Hematopoietic multipotent progenitor cell (in vitro differentiated cells): ENCODE measurements at places on chromosomes 12 and 14. TPM values are rescaled to one million over a fixed set of nuclear protein-coding genes. Genes with fewer than 3 reads are reported as not detected.

The ACSM4 gene
- not detected for total RNA-seq

The SLC17A8 gene
- total RNA-seq = not detected

The OTOGL gene
- total RNA-seq = under 0.01 TPM

The EXOC3L4 gene
- total RNA-seq = 0.27 TPM

The SIX4 gene
- under 0.01 TPM for total RNA-seq

The NFE2 gene
- total RNA-seq = 318 TPM

The ATL1 gene
- 11.0 TPM for total RNA-seq

The POTEG gene
- not detected for total RNA-seq

The ZDHHC22 gene
- not detected for total RNA-seq

The PYGL gene
- 78.1 TPM for total RNA-seq

The SERPINA9 gene
- not detected for total RNA-seq

The AMN gene
- total RNA-seq = 3.0 TPM

The LALBA gene
- not detected for total RNA-seq

The RPGRIP1 gene
- under 0.01 TPM for total RNA-seq

The CLBA1 gene
- 7.3 TPM for total RNA-seq

The GALNT6 gene
- 34.2 TPM for total RNA-seq

The ITGB7 gene
- 17.0 TPM for total RNA-seq

The DNAJC22 gene
- total RNA-seq = not detected

The MTHFD1 gene
- 34.7 TPM for total RNA-seq

The DDX54 gene
- 57.4 TPM for total RNA-seq

The KCNH3 gene
- 2.2 TPM for total RNA-seq
